ENCODE measurements at places on chromosomes 7 and 10.

DNA sequence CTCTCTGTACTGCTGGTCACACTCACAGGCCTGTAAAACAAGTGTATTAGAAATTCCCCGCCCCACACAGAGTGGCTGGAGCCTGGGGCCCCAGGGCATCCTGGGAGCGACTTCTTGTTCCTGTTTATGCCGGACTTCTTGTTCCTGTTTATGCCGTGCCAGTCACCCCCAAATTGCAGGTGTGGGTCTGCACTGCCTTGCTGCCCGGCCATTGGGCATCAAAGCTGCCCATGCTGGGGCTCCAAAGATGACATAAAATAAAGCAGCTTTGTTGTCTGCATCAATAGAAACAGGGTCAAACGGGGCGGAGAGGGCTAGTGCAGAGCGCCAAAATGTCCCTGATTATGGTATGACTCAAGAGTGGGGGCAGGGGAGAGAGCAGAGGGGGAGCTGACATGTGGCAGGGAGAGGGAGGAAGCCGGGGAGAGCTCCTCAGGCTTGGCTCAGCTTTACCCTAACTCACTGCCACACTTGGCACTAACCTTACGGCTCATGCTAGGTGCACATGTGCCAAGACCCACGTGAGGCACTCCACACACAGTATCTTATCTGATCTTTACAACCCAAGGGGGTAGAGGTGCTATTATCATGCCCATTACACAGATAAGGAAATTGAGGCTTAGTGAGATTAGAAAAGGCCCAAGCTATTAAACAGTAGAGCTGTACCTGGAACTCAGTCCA lies 98.4 kb downstream of the PIP4K2A start:
- DNase-seq = peak; percentile 84

DNA sequence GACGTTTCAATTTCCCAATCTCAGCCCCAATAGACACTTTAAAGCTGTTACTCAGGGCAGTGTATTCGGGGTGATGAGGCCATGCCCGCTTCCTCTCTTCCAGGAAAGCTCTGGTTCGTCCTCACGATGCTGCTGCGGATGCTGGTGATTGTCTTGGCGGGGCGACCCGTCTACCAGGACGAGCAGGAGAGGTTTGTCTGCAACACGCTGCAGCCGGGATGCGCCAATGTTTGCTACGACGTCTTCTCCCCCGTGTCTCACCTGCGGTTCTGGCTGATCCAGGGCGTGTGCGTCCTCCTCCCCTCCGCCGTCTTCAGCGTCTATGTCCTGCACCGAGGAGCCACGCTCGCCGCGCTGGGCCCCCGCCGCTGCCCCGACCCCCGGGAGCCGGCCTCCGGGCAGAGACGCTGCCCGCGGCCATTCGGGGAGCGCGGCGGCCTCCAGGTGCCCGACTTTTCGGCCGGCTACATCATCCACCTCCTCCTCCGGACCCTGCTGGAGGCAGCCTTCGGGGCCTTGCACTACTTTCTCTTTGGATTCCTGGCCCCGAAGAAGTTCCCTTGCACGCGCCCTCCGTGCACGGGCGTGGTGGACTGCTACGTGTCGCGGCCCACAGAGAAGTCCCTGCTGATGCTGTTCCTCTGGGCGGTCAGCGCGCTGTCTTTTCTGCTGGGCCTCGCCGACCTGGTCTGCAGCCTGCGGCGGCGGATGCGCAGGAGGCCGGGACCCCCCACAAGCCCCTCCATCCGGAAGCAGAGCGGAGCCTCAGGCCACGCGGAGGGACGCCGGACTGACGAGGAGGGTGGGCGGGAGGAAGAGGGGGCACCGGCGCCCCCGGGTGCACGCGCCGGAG lies 2.6 kb downstream of the GJD4 start:
- DNase-seq = no peak

GRCh38 chr10:74021248-74022055 lies 23.5 kb downstream of the VCL start:
- no peak for DNase-seq

DNA sequence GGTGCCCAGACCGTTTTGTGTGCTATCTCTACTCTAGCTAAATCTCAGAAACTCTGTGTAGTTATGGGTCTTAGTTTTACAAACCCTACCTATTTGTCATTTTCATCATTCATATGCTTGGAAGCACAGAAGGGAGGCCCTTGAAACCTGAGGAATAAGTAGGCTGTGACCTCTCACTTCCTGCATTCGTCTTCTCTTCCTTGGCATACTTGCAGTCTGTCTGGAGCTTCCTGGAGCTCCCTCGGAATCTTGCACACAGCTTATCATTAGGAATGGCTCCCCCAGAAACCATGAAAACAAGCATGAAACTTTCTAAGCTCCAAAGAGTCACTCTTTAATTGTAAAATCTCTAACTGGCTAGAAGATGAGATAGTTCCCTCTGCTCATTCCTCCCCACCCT lies 376.9 kb upstream of the MYO3A start:
- DNase-seq = no peak
